ENCODE measurements at places on chromosomes 13 and 19.

GRCh38 chr19:55358943-55359908 lies 3.8 kb downstream of the GARIN5B start:
- DNase-seq, result no peak

GRCh38 chr13:114112231-114112825 lies 20.1 kb downstream of the RASA3 start:
- DNase-seq, result no peak

- no peak for DNase-seq
These were observed 10.4 kb upstream of the RASA3 start for GRCh38 chr13:114142640-114143490.

GRCh38 chr19:7678971-7679751 lies 1.5 kb upstream of the TRAPPC5 start:
- peak; percentile 57 for DNase-seq

DNA sequence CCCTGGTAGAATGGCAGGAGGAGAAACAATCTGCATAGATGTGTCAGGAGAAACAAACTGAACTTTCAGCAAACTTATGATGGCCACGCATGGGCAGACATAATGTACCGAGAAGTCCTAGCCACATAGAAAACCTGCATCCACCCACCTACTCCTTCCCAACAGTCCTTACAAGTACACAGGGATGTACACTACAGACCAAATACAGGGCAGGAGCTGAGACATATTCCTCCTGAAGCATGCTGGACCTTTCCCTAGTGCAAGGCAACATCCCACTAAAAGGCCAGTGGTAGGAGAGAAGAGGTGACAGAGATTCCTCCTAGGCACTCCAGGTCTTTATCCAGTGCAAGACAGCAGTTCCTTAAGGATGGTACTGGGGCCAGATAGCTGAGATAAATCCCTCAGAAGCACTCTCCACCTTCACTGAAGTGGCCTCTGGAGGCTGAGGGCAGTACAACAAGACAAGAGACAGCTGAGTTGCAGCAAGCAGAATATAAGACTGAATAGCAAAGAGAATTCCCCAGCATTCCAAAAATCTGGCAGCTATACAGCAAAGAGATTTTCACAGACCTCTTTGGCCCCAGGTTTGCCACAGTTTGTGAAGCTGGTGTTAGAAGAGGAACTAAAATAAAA lies 18.3 kb downstream of the VWA8 start:
- no peak for DNase-seq
